HEK293T (cell line): ENCODE measurements at places on chromosomes 5 and 9.

DNA sequence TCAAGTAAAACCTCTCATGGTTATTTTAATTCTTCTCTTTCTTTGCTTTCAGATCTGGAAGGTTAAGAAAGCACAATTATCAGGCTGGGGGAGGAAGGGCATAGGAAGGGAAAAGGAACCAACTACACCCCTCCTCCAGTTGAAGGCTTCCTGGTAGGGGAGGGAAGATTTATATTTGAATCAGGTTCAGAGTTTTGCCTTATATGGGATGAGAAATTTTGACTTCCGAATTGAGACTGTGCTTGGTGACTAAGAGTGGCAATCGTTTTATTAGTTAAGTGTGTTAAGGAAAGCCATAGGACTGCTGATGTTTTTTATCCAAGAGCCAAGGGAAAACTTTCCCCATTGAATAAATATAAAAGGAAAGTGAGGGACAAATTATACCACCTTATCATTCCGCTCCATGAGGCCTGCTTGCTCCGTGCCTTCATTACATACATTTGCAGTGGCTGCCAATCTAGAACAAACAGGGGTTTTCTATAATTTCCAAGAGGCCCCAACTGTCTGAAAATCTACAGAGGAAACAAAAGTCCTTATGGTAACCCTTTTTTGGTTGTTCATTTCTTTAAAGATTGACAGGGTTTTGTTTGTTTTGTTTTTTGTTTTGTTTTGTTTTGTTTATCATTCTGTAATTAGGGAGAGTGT lies 115.7 kb upstream of the EPB41L4A start:
- DNase-seq = no peak

DNA sequence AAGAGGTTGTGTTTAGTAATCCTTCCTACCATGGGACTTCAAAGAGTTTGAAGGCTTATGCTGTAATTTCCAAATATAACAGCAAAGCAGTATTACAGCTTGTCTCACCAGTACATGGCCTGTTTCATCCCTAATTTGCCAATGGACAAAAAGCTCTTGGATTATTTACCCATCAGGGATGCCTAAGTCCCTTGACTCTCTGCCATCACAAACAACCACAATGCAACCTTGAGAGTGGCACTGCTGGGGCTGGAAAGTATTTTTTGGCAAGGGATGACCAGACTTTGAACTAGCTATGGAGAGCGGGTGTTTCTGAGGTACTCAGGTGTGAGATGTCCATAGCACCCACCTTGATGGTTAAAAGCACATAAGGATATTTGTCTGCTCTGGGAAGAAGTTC lies 9.1 kb downstream of the MAMDC2 start:
- no peak for DNase-seq

DNA sequence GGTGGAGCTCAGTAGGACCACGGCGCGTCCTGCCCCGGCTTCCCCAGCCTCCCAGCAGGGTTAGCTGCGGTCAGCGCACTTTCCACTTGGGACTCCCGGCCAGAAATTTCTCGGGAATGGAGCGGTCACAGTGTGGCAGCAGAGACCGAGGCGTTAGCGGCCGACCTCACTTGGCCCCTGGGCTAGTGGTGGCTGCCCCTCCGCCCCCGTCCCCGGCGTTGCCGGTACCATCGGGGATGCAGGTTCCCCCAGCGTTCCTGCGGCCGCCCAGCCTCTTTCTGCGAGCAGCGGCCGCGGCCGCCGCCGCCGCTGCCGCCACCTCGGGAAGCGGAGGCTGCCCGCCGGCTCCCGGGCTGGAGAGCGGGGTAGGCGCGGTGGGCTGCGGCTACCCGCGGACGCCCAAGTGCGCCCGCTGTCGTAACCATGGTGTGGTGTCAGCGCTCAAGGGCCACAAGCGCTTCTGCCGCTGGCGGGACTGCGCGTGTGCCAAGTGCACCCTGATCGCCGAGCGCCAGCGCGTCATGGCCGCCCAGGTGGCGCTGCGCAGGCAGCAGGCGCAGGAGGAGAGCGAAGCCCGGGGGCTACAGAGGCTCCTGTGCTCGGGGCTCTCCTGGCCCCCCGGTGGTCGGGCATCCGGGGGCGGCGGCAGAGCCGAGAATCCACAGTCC lies 460 bp downstream of the DMRTA1 start:
- DNase-seq = peak; percentile 69

DNA sequence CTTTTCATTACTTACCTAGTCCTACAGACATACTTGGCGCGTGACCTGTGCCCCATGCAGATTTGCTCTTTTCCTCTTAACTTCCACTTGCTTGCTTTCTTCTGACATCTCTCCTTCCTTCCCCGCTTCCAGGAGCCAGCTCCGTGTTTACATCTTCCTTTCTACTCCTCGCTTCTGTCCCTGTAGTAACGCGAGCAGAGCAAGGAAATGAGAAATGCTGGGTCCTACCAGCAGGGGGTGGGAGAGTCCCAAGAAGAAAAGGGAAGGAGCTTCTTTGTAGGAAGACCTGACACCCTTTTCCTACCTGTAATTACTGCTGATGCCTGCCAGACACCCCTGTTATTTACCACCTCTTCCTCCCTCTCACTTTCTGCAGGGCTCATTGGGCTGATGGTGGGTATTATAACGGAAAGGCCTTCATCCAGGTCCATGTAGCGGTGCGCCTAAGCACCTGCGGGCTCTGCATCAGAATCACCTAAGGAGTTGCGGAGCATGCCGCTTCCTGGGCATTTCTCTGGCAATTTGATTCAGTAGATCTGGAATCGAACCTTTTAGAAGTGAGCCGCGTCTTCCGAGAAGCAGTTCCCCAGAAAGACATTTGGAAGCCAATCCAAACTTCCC lies 1260.8 kb upstream of the WWC1 start:
- DNase-seq = peak; percentile 28

DNA sequence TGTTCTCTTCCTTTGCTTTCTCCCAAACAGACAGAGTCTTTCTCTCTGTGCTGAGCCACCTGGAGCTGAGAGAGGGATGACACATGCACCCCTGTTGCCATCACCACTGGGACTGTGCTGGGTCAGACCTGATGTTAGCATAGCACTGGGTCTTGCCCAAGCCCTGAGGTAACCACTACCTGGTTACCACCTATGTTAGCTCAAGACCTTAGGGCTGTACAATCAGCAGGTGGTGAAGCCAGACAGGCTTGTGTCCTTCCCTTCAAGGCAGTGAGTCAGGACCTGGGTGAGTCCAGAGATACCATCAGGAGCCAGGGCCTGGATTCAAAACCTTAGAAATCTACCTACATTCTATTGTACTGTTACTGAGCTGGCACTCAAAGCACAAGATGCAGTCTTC lies 32.1 kb downstream of the FST start:
- DNase-seq = no peak

DNA sequence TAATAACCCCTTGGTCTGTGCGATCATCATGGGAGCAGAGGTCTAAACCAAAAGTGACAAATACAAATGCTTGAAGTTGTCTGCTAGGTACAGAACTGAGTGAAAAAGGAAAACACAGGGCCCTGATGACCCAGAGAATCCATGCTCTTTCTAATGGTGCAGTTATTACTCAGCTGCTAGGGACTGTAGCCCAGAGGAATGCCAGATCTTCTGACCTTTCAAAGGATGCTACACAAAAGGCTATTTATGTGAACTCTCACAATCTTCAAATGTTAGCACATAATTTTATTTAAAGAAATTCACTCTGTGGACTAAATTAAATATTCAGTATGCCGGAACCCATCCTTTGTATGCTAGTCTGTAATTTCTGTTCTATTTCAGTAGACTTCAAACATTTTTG lies 79.9 kb downstream of the PRR16 start:
- no peak for DNase-seq

GRCh38 chr9:101736717-101737116 lies 1.7 kb downstream of the GRIN3A start:
- peak; percentile 7 for DNase-seq

DNA sequence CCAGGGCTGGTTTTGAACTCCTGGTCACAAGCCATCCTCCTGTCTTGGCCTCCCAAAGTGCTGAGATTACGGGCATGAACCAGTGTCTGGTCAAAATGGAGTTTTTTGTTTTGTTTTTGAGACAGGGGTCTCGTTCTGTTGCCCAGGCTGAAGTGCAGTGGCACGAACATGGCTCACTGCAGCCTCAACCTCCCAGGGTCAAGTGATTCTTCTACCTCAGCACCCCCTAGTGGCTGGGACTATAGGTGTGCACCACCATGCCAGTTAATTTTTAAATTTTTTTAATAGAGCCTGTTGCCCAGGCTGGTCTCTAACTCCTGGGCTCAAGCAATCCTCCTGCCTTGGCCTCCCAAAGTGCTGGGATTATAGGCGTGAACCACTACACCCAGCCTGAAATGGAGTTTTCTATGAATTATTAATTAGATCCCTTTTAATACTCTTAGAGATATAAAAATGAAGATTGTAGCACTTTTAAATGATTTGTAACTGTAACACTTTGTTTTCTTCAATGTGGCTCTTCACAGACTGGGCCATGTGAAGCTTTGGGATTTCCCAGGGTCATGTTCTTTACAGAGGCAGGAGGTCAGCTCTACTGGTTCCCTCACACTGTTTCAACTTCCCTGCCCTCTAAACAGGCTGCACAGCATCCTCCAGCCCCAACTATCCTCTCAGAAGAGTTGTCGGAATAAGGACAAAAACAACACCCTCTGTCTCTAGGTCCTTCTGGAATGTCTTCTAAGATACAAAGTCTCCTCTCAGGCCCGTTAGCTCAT lies 32.7 kb upstream of the SPARC start:
- DNase-seq = no peak

GRCh38 chr5:168288349-168289245 lies 2.8 kb upstream of the WWC1 start:
- no peak for DNase-seq

- DNase-seq = no peak
These were observed 95.0 kb upstream of the SLC25A48 start for GRCh38 chr5:135739383-135739981.

DNA sequence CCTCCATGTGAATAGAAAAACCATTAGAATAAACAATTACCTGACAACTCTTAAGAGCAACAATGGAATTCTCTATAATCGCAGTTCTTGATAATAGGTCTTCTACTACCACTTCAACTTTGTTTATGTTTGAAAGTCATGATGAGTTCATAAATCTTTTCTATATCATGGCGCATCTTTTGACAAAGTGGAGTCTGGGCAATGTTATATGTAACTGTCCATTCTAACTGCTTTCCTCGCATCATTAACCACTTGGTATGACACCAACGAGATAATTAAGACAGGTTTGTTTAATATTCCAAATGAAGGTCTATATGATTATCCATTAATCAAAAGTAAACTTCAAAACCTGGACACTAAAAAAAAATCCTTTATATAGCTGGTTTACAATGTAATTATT lies 272.0 kb downstream of the DENND1A start:
- no peak for DNase-seq

DNA sequence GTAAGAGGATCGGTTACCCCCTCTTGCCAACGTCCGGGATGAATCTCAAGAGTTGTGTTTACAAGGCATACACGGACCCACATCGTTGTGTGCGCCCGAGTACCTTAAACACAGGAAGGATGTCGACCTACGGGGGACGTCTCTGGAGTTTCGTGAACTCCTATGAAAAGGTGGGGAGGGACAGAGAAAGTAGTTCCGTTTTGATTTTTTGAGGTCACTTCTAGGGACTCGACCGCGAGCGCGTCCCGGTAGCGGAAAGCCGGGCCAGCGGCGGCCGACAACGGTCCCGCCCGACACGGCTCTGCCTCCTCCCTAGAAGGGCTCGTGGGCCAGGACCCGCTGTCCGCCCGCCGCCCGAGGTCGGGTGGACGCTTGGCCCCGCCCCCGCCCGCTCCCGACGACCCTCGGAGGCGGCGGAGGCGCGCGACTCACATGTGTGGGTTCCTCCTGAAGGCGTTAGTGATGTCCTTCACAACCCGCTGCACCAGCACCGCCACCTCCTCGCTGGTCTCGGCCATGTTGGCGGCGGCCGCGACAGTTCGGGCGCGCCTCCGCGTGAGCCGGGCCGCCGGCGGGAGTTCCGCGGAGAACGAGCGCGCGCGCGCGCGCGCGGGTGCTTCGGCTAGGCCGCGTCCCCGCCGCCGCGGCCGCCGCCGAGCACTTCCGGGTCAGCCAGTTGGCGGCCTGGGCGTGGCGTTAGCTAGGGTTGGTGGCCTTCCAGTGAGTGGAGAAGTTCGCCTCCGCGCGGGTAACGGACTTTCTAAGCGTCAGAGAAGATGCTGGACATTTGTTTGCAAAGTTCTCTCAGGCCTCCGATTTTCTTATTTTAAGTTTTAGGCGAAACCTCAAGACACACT lies at the start of gene PTAR1:
PTAR1 (minus strand) TSS at position 591 of the 857 bp plus-strand sequence; CDS start at position 518, 73 bp downstream.
- peak; percentile 83 for DNase-seq

DNA sequence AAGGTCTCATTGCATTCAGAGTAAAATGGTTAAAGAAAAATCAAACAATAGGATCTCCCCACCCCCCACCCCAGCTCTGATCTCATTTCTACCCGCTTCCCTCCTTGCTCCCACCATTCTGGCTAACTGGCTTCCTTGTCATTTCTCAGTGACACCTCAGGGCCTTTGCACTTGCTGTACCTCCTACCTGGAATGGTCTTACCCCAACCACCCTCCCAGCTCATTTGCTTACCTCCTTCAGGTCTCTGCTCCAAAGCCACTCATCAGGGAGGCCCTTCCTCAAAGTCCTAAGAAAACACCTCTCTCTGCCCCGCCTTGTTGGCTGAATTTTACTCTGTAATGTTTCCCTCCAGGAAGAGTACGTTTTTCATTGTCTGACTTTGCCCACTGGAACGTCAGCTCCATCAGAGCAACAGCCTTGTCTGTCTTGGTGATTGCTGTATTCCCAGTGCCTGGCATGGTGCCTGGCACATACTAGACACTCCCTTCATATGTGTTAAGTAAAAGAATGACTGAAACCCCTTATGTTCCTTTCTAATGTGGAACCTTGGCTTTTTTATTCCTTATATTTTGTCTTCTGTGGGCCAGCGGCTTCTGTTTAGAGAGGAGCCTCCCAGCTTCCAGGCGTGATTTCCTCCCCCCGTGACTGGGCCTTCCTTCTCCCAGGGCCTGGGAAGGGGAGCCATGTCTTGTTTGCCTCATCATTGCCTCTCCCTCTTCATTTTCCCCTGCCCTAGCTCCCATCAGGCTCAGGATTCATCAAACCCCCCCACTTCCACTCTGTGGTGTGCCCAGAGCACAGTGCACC lies 26.9 kb downstream of the NEURL1B start:
- no peak for DNase-seq

- DNase-seq = peak; percentile 10
These were observed 46.5 kb upstream of the GFPT2 start for GRCh38 chr5:180399401-180400215.

DNA sequence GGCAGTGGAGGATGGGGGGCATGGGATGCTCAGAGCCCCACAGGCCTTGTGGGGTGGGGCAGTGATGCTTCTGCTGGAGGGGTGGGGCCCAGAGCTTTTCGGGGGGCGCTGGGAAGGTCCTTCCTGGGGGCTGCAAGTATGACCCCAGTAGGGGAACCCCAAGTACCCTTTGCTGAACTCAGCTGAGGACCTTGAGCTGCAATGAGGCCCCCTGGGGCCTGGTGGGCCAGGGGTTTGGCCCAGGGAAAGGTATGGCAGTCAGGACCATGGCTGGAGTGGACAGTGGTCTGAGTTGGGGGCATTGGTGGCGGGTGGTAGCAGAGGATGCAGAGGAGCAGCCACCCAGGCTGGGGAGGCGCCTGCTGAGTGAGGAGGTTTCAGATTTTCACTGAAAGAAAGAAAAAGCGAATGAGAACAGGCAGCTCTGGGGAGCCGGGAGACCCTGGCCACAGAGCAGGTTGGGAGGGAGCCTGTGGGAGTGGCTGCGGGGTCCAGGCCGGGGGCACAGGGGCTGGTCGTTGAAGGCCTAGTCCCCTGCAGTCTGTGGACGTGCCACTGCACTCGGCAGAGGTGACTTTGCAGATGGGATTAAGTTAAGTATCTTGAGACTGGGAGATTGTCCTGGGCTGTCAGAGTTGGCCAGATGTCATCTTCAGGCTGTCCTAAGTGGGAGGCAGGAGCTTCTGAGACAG lies 19.2 kb downstream of the WNK2 start:
- DNase-seq = no peak

GRCh38 chr9:91690540-91691249 lies 259.3 kb downstream of the ROR2 start:
- DNase-seq = no peak
